ENCODE measurements at places on chromosomes 4 and X.
A peak's percentile ranks its signal among the peaks of the same experiment; 100 is the strongest.

GRCh38 chr4:168279556-168279955 lies 39.0 kb downstream of the DDX60 start:
- no peak for DNase-seq

DNA sequence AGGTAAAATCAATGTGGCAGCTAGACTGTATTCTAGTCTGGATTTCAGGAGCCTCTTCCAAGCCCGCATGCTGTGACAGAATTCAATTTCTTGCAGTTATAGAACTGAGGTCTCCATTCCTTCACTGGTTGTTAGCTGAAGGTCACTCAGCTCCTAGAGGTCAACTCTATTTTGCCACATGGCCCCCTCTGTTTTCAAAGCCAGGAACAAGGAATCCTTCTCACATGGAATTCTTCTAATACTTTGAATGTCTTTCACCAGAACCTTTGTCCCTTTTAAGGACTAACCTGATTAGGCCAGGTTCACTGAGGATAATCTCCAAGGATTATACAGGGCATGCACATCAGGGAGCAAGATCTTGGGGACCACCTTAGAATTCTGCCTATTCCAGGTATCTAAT lies 23.4 kb upstream of the MMRN1 start:
- no peak for DNase-seq

GRCh38 chrX:44899946-44900345 lies 27.0 kb downstream of the KDM6A start:
- no peak for DNase-seq

GRCh38 chrX:156000361-156000926 lies 2.9 kb downstream of the IL9R start:
- no peak for DNase-seq

- no peak for DNase-seq
These were observed 126.6 kb downstream of the SLC39A8 start for GRCh38 chr4:102218656-102219055.

DNA sequence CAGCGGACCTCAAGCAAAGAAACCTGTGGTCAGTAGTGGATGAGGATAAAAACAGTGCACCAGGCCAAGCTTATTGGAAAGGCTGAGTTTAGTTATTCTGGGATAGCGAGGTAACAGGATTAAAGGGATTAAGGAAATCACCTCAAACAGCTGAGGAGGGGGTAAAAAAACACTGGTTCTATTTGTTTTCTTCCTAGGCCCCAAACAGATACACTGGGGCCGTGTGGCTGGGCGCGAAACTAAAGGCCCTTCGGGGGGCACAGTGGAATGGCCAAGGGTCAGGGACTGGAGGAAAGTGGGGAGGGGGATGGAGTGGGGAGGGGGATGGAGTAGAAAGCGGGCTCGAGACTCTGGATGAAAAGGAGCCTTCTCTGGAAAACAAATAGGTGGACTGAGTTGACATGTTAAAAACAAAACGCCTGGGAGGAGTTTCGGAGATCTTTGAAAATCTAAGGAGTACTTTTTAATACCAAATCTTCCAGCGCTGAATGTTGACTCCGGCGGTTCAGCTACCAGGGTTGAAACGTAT lies 2.9 kb downstream of the SOX3 start:
- DNase-seq: no peak

GRCh38 chr4:74327762-74328161 lies 19.5 kb downstream of the EPGN start:
- no peak for DNase-seq

DNA sequence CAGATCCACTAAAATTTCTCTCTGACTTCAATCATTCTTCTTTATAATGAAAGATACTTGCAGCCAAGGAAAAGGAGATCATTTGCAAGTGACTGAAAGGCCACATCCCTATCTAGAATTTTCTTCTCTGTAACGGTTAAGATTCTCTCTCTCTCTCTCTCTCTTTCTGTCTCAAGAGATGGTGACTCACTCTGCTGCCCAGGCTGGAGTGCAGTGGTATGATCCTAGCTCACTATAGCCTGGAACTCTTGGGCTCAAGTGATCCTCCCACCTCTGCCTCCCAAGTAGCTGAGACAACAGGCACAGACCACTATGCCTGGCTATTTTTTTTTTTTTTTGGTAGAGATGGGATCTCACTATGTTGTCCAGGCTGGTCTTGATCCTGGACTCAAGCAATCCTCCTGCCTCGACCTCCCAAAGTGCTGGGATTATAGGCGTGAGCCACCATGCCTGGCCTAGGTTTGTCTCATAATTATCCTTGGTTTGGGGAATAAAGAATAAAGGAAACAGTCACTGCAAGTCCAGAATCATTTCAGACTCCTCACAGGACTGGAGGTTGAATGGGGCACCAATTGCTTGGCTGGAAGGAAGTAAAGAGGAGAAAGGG lies 33.3 kb upstream of the GALNT7 start:
- DNase-seq: no peak

GRCh38 chrX:153971124-153971449 lies 531 bp downstream of the HCFC1 start:
- DNase-seq: peak; percentile 74
